ENCODE measurements at places on chromosomes 2 and 18.

DNA sequence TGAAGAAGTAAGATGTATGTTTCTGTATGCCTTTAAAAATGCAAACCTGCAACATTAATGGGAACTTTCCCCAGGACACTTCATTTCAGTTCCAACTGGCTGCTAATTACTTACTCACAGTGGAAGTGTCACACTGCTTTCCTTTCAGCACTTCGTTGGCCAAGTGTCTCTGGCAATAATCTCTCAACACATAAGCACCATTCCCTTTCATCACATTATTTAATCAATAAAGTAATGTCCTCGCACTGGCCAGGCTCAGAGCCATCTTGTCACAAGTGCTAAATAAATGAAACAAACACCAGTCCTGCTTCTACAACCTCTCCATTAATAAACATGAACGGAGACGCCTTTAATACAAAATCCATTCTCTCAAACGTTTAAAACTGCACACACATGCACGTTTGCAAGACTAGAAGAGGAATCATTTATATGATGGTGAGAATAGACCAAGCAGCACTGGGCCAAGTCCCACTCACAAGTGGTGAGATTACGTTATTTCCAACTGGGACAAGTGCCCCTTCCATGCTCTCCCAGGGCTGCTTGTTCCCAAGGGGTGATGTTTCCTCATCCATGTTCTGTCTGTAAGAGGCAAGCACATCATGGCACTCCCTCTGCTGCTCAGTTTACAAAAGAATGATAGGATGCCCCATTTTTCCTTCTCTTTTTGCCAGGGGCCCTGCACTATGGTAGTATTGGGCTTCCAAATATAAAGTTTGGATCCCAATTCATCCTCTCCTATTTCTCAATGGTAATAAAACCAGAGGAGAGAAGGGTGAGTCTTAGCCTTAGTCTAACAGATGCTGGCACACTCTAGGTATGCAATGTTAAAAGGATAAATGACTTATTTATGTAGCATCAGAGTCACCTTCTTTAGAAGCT is 56.8 kb upstream of the ETAA1 start:
- no peak for DNase-seq

DNA sequence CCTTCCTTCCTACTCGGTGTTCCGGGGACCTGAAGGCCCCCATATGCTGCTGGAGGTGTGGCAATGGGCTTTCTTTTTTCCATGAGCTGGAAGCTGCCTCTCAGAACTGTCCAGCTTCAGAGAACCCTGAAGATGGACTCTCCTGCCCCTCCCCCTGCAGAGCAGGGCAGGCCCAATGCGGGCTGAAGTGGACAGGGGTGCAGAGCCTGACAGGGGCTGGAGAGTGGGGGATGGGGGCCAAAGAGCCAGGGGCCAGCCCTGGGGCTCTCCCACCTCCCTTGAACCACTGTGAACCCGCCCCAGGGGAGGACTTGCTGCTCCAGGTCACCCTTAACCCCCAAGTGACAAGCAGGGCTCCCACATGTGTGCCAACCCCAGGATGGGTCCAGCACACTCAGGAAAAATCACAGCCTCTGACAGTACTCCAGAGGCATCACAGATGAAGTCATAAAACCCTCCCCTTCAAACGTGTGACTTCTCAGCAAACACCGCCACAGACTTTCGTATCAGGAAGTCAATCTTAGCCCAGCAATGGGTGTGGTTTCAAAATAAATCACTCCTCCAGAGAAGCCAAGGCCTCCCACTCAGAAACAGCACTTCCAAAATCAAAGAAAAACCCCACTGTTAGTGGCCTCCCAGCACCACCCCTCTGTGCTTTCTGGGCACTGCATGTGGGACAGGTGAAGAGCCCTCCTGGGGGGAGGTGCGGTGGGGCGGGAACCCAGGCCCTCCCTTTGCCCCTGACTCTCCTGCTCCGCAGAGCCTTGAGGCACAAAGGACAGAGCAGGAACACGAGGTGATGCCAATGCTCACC is 135.8 kb downstream of the HDAC4 start:
- peak; percentile 54 for DNase-seq

GRCh38 chr2:89780318-89780717 is 1088.8 kb downstream of the RPIA start:
- no peak for DNase-seq

DNA sequence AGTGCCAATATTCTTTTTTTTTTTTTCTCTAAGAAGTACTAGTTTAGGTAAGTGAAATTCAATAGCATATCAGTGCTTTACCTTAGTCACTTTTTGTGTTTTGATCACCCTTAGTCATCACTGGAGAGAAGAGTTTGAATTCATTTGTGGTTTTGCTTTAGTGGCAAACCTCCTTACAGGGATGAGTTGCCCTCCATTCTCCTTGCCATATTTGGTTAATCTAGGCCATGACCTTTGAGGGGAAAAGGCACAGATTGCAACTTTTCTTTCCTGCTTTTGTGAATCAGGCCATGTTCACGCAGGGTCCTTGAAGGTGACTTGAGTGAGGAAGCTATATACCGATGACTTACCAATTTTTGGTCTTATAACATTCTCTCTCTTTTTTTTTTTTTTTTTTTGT is 34.4 kb downstream of the PLEKHA3 start:
- peak; percentile 53 for DNase-seq

DNA sequence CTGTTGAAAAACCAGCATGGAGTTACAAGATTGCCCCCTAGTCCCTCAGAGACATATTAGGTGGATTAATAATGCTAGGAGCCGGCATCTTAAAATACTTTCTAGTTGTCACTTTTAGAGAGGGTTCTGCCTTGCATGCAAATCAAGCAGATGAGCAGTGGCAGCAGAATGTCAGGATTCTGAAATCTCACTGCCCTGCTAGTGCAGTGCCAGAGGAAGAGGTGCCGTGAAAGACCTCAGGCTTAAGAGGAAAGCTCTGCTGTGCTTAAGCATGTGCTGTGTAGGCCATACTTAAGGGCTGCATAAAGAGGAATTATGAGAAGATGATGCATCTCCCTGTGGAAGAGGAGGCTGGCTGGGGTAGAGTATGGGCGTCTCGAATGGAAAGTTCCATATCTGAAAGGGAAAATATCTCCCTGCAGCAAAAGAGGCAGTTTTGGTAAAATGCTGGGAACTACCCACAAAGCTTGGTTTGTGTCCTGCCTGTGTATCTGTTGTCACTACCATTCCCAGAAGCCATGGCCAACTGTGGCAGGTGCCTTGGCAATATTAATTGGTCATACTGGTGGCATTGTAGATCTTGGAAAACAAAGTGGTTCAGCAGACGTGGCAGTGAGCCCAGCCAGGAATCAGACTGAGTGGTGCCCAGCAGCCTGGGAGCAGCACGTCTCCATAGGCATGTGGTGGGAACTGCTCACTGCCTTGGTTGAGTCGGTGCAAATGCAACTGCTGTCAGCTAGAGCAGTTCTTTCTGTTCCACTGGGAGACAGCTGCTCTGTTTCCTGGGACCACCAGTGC is 131.9 kb downstream of the EVA1A start:
- DNase-seq = no peak

DNA sequence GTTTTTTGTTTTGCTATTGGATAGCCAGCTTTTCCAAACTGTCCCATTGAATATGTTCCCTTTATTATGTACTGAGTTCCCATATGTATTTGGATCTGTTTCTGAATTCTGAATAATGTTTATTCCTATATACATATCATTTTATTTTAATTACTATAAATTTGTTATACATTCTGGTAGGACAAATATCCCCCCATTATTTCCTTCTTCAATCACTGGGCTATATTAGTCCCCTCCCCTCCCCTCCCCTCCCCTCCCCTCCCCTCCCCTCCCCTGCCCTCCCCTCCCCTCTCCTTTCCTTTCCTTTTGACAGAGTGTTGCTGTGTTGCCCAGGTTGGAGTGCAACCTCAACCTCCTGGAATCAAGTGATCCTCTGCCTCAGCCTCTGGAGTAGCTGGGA is 26.3 kb downstream of the RAB3GAP1 start:
- DNase-seq = no peak

DNA sequence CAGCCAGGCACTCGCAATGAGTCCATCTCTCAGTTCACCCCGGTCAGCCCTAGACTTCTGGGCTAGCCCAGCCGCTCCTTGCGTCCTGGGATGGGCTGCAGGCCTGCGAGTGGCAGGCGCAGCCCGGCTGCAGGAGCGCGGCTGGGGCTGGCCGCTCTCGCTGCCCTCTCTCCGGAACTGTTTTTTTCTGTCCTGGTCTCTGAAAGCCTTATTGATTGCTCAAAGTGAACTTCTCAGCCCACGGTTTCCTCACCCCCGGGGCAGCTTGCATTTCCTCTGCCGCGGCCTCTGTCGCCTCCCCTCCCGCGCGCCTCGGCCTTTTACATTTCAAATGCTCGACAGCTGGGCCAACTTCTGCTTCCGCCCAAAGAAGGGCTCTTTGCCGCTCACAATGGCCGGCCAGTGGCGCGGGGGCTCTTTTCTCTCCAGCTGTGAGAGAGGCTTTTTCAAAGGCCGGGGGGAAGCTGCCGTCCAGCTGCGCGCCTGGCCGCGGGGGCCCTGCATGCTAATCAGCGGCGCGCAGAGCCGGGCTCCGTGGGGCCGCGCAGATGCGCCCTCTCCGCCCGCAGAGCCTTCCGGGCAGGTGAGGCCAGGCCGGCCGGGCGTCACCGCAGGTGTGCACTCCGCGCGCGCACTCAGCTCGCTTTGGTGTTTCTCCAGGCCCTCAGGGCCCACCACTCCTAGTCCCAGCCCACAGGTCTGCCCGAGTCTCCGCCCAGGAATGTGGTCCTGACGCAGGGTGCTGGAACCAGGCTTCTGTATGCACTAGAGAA is 513.8 kb downstream of the RNF144A start:
- DNase-seq = no peak

- DNase-seq = no peak
Observed at GRCh38 chr2:170455617-170456426, 259.3 kb upstream of the SP5 start.

GRCh38 chr18:48197819-48198218 is 211.4 kb downstream of the ZBTB7C start:
- DNase-seq = no peak

DNA sequence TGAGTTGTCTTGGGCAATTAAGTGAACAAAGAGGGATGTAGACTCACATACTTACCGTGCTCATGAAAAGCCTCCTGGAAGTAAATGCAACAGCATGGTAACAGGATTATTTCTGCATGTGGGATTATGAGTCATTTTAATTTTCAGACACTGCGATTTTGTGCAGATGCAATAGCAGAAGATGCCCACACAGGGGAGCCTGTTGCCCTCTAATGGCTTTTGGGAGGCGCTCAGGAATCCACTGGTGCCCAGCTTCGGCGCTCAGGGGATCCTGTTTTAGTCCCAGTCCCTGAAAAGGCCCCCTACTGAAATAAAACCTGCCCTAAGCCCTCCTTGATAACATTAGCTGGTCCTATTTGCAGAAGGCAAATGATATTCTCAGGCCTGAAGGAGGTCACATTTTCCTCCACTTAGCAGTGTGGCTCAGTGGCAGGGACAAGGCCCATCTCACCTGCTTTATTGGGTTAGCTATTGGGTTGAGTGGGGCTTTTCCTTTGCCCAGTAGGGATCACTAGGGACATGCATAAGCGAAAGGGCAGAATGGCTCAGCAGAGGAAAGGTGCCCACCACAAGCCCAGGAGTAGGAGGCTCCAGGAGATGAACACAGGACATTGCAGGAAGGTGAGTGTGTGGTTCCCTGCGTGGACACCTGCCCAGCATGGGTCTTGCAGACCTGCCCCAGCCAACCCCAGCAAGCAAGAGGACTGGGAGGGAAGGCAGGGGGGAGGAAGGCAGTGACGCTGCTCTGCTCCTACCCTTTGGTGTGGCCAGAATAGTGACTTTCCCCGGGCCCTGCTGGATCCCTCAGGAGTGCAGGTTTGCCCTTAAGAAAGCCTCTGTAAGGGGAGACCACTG is 26.5 kb upstream of the KCNS3 start:
- DNase-seq = peak; percentile 7

DNA sequence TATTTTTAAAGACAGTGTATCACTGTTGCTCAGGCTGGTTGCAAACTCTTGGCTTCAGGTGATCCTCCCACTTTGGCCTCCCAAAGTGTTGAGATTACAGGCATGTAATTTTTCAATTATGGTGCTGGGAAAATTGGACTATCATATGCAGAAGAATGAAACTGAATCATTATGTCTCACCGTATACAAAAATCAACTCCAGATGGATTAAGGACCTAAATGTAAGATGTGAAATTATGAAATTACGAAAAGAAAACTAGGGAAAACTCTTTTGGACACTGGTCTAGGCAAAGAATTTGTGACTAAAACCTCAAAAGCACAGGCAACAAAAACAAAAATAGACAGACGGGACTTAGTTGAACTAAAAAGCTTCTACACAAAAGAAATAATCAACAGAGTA is 31.2 kb downstream of the MAP3K2 start:
- DNase-seq = no peak

DNA sequence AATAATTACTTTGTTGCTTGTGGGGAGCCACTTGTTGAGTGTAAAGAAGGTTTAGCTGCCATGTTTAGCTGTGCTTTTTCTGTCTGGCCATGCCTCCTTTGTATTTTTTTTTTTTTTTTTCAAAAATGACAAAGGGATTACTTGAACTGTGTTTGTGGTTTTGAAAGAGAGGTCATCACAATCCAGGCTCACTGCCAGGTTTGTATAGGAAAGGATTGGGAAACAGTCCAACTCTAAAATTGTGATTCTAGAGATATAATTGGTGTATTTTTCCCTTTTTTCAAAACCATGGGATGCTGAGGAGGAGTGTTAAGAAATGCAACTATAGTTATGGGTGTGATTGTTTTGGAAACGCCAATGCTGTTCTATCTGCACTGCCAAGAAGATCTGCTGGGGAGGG is 4.3 kb downstream of the ITPRIPL1 start:
- DNase-seq = no peak

- DNase-seq = peak; percentile 27
Observed at GRCh38 chr2:219178377-219179175, 501 bp downstream of the RETREG2 start.

- DNase-seq = no peak
Observed at GRCh38 chr2:8615576-8616281, 66.1 kb upstream of the ID2 start.

DNA sequence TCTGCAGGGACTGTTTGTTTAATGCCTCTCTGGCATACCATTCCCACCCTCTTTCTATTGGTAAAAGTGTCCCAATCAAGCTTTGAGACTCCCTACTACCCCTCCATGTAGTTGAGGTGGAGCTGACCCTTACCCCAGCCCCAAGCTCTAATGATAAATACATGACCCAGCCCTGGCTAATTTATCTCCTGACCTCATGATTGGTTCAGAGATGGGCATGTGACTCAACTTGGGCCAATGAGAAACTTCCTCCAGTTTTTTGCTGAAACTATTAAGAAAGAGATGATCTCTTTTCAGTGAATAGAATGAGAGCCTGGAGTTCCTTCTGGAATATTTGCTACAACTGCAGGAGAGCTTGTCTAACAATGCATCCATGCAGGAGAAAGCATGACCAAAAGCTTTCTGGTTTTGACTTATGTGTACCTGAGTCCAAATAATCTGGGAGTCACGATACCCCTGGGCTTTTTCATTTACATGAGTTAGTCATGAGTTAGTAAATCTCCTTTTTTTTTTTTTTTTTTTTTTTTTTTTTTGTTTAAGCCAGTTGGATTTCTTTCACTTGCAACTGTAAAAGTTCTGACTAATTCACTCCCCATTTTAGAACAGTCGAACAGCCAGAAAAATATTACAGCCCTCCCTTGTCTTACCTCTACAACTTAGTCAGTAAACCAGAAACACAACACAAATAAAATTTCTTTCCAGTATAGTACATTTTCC is 66.5 kb upstream of the TLK1 start:
- no peak for DNase-seq

GRCh38 chr2:83786140-83786539 is 672.9 kb downstream of the SUCLG1 start:
- no peak for DNase-seq

- DNase-seq = peak; percentile 79
Observed at GRCh38 chr2:95022309-95023221, 2.9 kb upstream of the MAL start.

Data from activated T-cell treated with anti-CD3 and anti-CD28 coated beads for 24 hours (primary cell).